ENCODE measurements at places on chromosomes 7 and 10.

- DNase-seq, result no peak
Observed at GRCh38 chr10:6176691-6177231, 26.0 kb upstream of the PFKFB3 start.

DNA sequence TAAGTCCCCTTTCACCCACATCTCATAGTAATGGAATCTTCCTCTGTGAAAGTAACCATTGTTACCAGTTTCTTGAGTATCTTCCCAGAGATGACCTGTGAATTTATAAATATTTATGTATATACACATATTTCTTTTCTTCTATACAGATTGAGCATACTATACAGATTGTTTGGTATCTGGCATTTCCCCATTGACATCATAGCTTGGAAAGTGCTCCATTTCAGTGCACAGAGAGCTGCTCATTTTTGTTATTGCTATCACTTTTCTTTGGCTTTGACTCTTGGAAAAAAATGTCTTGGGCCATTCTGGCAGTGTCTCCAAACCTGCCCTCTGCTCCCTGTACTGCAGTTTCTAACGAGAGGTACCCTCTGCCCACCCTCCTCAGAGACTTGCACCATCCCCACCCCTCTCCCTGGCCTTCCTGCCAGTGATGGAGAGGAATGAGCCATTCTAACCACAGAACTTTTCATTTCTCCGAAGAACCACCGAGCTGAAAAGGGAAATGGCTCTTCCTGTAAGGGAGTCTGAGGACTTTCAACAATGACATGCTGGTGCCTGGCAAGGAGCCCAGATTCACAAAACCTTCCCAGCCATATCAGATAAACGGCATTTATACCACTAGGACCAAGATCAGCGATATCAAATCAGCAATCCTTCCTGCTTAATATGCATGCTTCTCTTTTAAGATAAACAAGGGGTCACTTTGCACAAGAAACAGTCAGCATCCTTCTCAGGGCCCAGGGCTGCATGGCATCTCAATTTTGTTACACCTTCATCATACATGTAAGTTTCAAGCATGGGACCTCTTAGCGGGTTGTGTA, 19.7 kb upstream of the CCSER2 start:
- no peak for DNase-seq

DNA sequence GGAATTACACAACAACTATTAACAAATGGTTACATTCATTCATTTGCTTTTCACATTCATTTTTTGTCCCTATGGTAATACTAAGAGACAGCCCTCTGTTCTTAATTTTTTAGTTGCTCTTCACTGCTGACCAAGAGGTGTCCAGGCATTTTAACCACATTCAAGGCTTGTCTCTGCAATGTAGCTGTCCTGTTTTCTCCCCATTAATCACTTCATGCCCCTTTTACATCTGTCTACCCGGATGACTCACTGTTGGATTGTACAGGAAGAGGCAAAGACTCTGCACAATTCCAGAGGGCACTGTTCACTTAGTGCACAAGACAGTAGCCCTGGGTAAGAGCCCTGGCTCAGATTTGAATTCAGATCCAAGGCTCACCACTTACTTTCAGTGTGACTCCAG, 168.5 kb downstream of the NOC3L start:
- peak; percentile 63 for DNase-seq

DNA sequence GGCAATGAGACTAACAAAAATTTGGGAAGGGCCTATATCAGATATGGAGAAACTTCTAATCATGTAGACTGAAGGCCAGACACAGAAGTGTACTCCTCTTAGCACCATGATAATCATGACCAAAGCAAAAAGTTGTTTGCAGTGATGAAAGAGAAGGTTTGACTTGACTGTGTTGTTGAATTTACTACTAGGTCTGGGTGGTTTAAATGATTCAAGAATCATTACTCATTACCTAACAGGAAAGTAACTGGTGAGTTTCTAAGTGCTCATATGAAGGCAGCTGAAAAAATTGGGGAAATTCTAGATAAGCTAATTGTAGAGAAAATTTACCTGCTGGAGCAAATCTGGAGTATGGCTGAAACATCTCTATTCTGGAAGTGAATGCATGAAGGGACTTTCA, 451.5 kb upstream of the SORCS1 start:
- DNase-seq, result no peak

GRCh38 chr7:100604976-100605911, 3.1 kb downstream of the PCOLCE start:
- peak; percentile 60 for DNase-seq

DNA sequence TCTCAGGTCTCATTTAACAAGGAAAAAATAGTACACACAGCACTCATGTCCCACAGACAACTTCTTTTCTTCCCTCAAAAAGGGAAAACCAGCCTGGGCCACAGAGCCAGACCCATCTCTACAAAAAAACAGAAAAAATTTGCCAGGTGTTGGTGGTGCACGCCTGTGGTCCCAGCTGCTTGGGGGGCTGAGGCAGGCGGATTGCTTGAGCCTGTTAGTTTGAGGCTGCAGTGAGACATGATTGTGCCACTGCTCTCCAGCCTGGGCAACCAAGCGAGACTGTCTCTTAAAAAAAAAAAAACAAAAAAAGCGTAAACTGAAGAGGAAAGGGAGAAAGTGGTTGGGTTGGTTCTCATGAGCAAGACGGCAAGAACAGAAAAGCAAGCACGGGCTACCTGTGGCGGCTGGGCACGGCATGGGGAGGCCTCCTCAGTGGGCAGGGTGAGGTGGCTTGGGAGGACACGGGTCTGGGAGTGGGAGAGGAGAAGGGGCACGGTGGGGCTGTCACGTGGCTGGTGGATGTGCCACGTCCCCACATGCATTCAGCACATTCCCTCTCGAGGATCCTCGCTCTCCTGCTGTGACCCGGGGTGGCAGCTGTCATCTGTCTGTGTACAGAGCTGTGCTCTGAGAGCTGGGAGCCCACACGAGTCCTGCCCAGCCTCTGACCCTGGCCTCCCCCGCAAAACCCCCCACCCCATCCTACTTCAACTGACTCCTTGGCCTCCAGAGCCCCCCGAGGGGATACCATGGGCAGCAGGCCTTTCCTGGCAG, 219.7 kb downstream of the MLLT10 start:
- no peak for DNase-seq

DNA sequence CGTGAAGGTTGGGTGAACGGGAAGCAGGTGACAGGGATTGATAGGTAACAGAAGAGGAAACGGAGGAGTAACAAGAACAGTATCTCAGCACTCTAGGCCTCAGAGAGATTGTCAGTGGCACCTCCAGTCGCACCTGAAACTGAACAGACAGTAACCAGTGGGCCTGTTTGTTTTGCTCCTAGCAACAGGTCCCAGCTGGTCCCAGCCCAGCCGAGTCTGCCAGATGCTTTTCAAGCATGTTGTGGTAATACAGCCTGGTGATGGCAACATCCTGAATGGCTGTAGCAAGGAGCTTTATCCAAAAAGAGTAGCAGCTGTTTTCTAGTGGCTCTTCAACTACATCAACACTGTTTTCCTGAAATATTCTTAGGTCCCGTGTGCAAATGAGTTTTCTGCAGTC, 4.7 kb downstream of the CACNB2 start:
- peak; percentile 25 for DNase-seq

DNA sequence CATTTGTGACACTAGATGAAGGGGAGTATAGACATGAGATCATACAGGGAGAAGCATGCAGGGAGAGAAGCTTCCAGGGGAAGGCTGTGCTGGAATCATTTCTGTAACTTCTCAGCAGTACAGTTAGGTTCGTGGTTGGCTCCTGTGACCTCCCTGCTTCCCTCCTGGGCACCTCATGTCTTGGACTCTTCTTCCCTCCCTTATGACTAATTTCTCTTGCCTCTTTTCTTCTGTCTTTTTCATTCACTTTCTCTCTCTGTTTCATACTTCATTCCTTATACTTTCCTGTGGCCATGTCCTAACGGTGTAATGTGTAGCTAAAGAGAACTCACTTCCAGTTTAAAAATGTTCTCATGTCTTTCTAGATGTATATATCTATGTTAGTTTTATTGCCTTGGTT, 19.1 kb upstream of the HKDC1 start:
- DNase-seq, result no peak

DNA sequence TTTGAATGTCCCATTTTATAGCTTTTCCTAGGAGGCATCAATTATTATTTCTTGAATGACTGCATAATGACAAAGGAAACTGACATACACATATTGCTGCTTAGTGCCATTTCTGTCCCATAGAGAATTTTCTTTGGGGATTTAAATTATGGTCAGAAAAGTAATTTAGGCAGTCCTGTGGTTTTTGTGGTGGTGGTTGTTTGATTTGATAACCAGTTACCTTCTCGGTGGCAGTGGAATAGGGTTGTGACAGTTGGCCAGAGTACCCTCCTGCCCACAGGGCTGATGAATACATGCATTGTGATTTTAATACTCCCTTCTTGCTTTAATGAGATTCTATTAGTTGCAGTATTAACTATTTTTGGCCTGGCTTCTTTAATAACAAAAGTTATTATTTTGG, 6.6 kb upstream of the SGCE start:
- DNase-seq, result no peak

DNA sequence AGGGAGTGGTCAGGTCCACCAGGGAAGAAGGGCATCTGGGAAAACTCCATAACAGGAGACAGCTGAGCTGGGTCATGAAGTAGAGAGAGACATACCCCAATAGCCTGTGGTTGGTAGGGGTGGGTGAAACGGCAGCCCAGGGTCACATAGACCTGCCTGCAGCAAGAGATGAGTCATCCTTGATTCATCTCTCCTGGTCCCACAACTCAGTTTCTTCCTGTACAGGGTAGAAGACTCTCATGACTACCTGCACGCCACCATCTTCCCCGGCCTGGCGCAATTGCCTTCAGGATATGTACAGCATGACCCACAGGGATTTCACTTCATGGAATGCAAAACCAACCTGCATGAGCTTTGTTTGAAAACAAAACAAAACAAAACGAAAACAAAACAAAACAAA, 45.1 kb upstream of the ADAM12 start:
- no peak for DNase-seq

- peak; percentile 23 for DNase-seq
Observed at GRCh38 chr7:103811997-103812396, 177.5 kb downstream of the RELN start.

GRCh38 chr10:106866244-106866845, 298.2 kb downstream of the SORCS1 start:
- DNase-seq, result no peak
